Activated CD4-positive, alpha-beta T cell treated with anti-CD3 and anti-CD28 coated beads for 36 hours (primary cell): ENCODE measurements at places on chromosomes 3 and 15.

GRCh38 chr15:87527416-87527815, 729.1 kb downstream of the NTRK3 start:
- DNase-seq, result no peak

- DNase-seq, result peak; percentile 40
Measured at GRCh38 chr3:155334914-155335723, 41.6 kb upstream of the STRIT1 start.

DNA sequence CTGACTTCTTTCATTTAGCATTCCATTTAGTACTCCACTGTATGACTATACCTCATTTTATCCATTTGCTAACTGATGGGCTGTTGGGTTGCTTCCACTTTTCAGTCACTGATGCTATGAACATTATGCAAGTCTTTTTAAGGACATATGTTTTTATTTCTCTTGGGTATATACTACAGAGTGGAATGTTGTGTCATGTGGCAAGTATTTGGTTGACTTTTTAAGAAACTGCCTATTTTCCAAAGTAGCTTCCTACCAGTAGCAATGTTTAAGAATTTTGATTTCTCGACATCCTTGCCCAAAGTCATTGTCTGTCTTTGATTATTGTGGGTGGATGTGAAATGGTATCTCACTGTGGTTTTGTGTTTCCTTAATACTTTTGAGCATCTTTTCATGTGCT, 110.1 kb upstream of the TPM1 start:
- DNase-seq, result no peak

DNA sequence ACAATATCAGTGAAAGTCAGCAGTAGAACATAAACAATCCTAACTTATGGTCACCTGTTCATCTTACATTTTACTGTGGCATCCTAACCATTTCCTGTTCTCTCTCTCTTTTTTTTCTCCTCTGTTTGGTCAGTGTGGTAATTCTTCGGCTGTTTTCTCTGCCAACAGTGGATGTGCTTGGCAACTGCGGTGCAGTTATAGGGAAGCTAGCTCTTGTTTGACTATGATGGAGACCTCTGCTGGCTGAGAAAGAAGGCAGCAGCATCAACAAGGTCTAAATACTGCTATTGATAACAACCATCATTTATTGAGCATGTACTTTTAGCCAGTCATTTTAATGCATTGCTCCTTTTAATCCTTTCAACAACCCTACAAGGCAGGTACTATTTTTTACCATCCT, 723 bp upstream of the DRD3 start:
- DNase-seq, result peak; percentile 19

DNA sequence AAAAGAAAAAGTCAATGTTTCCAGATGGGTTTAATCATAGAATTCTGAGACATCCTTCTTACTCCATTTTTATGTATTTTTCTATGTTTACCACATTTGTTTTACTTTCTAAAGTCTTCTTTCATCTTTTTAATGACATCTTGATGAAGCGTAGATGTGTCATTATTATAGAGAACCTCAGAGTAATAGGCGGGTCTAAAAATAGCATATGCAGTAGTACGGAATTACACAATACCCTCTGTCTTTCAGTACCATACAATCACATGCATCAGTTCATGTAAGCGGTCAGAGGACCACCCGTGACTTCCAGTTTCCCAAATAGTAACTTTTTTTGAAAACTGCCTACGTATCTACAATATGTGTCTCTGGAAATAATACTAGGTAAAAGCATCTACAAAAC, 224.0 kb downstream of the PLOD2 start:
- no peak for DNase-seq

DNA sequence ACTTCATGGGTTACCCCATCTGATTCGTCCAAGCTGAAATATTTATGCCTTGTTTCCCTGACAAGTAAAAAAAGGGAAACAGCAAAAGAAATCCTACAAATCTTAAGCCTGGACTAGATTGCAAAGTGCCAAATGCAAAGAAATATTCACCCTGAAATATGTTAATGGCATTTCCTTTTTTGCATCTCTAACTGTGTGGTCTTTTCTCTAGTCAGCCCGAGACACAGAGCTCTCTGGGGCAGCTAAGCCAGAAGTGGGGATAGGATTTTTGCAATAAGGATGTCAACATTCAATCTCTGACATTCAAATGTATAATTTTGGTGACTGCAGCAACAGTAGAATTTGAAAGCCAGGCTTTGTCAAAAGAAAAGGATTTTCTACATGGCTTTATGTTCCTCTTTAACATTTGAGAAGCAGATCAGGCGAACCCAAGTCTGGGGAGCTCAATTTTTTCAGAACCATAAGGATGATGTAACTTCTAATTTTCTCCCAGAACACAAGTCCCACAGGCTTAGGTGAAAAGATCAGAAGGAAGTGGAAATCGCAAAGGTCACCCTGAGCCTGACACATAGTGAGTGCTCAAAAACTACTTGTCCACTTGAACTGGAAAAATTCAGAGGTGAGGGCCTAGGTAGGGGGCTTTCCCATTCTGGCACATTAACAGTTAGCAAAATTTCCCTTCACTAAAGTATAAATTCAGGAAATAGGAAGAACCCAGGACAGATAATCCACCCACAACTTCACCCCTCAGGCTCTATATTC, 28.2 kb upstream of the KCNMB3 start:
- DNase-seq, result no peak

DNA sequence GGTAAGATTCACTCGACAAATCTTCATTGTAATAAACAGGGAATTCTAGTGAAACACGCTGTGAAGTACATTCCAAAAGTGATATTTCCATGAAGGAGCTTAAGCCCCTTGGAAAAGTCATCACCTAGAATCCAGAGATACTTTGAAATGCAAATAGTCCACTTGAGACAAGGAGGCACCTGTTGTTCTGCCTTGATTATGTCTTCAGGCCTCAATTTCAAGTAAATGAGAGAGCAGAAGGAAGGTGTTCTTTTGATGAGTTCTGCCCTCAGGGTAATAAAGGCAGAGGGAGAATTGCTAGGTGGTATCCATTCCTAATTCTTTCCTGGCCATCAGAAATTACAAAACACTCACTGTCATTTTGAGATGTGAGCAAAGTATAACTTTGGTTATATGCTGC, 162.1 kb downstream of the CADM2 start:
- DNase-seq, result no peak

DNA sequence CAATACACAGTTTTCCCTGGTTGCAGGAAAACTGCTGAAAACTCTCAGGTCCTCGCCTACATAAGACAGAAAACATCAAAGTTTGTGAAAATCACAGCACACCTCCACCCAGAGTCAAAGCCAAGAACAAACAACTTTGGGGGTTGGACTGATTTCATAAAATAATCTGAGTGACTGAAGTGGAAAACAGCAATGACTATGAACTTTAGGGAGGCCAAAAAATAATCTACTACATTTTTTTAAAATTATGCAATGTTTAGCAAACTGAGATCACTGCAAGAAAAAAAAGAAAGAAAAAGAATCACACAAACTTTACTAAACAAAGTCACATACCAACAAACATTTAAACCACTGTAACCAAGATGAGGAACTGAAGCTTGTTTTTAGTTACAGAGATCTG, 15.9 kb upstream of the FOXP1 start:
- no peak for DNase-seq

GRCh38 chr15:42082823-42083604, 11.3 kb downstream of the PLA2G4D start:
- no peak for DNase-seq

DNA sequence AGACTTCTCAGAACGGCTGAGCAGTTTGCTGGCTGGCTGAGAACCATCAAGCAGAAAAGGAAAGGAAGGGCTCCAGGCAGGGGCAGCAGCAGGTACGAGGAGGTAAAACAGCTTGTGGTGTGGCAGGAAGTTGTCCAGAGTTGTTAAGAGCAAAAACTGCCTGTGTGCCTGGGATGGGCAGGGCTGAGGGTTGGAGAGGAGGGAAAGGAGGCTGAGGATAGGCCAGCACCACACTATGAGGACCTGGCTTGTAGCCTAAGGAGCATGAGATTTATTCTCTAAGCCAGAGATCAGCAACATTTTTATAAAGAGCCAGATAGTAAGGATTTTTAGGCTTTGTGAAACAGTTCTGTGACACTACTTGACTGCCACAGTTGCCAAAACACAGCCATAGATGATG, 8.0 kb downstream of the IGSF10 start:
- DNase-seq, result no peak

- DNase-seq, result no peak
Measured at GRCh38 chr15:82928711-82929110, 23.8 kb downstream of the HOMER2 start.

DNA sequence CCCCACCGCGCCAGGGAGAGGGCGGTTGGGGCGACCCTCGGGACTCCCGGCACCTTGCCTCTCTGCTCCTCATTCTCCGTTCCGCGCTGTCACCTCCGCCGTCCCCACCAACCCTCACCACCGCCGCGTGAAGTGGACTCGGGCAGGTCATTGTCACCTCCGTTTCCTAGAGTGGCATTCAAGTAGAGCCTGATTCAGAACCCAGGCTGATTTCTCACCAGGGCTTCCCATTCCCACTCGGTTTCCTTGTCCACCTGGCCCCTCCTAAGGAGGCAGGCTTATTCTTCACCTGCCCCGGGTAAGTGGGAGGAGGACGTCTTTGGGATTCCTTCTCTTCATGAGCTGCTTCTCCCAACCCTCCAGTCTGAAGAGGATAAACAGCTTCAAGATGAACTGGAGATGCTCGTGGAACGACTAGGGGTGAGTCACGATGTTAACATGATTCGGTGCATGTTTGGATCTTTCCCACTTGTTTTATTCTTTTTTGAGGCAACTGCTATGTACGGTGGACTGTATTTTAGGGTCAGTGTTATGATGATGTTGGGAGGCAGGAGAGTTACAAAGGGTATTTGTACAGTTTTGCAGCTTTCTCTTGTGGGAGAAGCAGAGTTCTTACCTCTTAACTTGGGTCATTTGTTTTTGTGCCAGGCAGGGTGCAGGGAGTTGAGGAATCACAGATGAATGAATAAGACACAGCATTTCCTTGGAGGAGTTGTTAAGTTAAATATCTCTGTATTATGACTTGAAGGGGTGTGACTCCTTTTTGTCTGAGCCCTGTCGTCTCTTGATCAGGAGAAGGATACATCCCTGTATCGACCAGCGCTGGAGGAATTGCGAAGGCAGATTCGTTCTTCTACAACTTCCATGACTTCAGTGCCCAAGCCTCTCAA, 692 bp downstream of the PSMD2 start:
- DNase-seq, result no peak

DNA sequence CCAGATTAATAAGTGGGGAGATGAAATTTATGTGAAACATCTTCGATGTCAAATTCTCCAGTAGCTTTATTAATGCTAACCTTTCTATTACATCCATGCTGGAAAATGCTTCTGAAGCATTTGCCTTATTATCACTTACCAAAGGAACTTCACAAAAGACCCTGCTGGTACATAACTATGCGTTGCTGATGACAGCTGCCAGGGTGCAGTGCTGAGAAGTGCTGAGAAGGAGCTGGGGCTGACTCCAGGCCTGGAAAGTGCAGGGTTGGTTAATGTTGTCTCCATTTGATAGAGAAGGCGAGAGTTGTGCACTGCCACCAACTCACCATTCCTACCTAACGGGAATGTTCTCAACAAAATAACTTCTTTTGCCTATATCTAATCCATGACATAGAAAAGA, 736.0 kb upstream of the NR2F2 start:
- DNase-seq, result no peak

- no peak for DNase-seq
Measured at GRCh38 chr15:83275412-83275811, 9.1 kb downstream of the BNC1 start.

GRCh38 chr3:183490653-183491052, 62.2 kb upstream of the MCF2L2 start:
- peak; percentile 27 for DNase-seq

GRCh38 chr3:187750513-187751123, 5.3 kb upstream of the BCL6 start:
- no peak for DNase-seq

DNA sequence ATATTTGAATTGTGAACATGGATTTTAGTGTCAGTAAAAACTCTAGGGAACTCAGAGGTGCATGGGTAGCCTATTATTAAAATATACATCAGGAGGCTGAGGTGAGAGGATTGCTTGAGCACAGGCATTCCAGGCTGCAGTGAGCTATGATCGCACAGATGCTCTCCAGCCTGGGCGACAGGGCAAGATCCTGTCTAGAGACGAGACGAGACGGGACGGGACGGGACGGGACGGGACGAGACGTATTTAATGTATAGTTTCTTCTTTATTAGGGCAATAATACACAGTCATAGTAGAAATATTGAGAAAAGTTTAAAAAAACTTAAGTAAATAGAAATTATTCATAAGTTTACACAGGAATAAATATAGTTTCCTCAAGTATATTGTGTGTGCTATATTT, 89.3 kb downstream of the DIPK2A start:
- no peak for DNase-seq

GRCh38 chr3:158420654-158421396, 150.2 kb upstream of the MLF1 start:
- DNase-seq, result no peak

DNA sequence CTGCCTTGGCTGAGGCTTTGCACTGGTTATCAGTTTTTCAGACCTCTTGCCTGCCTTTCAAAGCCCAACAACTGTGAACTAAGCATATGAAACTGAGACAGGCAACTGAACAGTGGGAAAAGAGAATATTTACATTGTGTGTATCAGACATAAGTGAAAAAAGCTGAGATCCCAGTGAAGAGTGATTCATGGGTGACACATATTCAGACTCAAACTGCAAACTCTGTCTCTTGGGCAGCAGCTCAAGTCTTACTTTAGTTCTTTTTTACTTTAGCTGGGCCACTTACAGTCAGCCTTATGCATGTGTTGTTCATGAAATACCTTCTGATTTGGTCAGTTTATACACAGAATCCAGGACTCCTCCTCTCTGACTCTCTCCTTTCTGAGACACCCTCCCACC, 19.2 kb downstream of the SUCLG2 start:
- peak; percentile 13 for DNase-seq

DNA sequence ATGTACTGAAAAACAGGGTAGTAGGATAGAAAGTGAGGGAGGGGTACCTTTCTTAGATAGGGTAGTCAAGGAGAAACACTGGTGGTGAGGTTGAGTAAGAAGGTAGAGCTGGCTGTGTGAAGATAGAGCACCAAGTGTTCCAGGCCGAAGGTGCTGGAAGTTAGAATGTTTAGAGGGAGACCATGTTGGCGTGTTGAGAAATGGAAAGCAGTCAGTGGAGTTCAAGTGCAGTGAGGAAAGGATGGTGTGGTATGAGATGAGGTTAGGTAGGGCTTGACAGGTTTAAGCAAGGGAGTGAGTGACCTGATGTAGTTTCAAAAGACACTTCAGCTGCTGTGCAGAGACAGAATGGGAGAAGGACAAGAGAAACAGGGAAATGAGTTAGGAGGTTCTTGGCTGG, 54.2 kb upstream of the CHST2 start:
- no peak for DNase-seq

GRCh38 chr15:74427607-74428441, 5.9 kb downstream of the SEMA7A start:
- DNase-seq, result no peak

GRCh38 chr3:42491881-42492507, 10.4 kb upstream of the VIPR1 start:
- no peak for DNase-seq

- no peak for DNase-seq
Measured at GRCh38 chr15:57586661-57587424, 4.9 kb upstream of the MYZAP start.
